AG09319 (cell line): ENCODE measurements at places on chromosomes 13 and 19.

DNA sequence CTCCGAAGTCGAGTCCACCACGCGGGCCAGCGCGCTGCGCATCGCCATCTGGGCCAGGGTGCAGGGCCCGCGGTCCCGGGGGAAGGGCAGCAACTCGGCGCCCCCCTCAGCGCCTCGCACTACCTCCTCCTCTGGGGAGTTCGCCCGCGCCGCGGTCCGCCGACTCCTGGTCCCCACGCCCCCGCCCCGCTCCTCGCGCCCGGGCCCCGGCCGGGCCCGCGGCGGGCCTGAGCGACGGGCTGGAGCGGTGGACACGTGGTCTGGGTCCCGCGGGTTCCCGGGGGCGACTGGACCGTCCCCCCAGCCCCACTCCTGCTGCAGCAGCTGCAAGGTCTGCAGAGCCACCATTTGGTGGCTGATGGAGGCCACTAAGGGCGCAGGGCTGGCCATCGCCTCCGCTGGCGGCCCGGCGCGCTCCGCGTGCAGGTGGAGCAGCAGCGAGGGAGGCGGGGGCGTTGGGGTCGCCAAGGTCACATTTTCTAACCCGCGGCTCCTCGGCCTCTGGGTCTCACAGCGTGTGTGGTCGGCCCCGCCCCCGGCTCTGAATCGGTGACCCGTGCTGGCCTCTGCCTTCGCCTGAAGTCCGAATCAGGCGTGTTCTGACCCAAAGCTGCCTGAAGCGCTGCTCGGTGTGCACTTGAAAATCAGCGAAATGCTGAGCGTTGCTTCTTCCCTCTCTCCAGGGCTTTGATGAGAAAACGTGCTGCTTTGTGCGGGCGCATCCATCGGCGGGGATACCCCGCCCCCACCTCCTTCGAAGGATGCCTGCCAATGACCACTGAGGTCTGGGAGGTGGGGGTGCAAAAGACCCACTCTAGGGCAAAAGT is at the start of gene DLEU7:
Gene DLEU7 (minus strand): TSS at position 436 of the 827 bp plus-strand sequence. CDS start 46 bp downstream, at position 390.
- no peak for DNase-seq

GRCh38 chr13:66036024-66036614 is 1194.0 kb downstream of the PCDH9 start:
- DNase-seq: no peak

DNA sequence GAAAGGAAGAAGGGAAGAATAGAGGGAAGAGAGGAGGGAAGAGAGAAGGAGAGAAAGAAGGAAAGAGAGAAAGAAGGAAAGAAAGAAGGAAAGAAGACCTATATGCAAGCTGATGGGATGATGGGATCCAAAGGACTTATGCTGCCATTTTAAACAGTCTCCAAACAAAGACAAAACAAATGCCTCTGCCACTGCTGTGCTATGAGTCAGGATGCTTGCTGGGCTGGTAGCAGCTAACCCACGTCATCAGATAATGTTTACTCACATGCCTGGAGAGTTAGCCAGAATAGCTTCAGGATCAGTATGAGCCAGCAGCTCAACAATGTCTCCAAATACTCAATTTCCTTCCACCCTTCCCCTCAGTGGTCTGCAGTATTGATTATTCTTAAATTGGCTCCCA is 12.0 kb upstream of the ZNF274 start:
- DNase-seq: no peak

DNA sequence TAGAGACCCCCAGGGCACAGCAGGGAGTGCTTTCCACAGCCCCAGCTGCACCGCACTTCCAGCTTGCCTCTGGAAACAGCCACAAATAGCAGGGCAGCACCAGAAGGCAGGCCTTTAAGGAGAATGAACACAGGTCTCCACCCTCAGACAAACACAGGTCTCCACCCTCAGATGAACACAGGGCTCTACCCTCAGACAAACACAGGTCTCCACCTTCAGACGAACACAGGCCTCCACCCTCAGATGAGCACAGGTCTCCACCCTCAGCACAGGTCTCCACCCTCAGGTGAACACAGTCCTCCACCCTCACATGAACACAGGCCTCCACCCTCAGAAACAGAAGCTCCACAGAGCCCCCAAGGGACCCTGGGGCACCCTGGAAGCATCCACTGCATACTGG is 51.7 kb downstream of the C1QTNF9 start:
- no peak for DNase-seq

DNA sequence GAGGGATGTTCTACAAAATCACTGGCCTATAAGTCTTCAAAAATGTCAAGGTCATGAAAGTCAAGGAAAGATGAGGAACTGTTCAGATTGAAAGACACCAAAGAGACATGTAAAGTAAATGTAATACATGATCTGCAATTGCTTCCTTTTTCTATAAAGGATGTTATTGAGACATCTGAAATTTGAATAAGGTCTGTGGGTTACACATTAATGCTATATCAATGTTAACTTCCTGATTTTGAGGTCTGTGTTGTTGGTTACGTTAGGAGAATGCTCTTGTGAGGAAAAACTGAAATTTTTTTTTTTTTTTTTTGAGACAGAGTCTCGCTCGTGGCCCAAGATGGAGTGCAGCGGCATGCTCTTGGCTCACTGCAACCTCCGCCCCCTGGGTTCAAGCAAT is 197.4 kb downstream of the RGCC start:
- DNase-seq: no peak

DNA sequence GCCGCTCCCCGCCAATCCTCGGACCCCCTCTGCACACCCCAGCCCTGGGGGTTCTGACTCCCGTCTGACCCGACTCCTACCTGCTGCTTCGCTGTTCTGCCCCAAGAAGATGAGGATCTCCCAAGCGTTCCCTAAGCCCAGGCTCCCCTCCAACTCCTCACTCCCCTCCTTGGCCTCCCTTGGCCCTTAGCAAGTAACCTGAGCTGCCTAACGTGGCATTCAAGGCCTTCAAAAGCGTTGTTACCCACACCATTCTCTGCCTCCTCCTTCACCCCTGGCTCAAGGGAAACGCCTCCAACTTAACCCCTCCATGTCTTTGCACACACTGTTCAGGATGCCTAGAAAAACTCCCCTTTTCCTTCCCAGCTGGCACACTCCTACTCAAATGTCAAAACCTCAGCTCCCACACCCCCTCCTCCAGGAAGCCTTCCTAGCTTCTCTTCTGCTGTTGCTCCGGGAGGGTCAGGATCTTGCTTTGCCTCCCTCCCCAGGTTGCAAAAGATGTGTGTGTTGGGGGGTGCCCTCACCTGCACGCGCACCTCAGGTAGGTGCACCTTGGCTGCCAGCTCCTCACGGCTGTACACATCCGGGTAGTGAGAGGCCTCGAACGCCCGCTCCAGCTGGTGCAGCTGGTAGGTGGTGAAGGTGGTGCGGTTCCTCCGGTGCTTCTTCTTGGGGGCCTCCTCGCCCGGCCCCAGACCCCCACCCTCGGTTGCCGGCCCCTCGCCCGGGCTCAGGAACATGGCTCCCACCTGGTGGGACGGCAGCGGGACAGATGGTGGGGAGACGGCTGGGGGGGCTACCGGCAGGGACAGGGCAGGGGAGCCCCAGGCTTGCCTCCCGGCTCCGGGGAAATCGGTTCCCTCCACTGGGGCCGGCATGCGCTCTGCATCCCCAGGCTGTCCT is 775 bp downstream of the RAX2 start:
- DNase-seq: no peak

DNA sequence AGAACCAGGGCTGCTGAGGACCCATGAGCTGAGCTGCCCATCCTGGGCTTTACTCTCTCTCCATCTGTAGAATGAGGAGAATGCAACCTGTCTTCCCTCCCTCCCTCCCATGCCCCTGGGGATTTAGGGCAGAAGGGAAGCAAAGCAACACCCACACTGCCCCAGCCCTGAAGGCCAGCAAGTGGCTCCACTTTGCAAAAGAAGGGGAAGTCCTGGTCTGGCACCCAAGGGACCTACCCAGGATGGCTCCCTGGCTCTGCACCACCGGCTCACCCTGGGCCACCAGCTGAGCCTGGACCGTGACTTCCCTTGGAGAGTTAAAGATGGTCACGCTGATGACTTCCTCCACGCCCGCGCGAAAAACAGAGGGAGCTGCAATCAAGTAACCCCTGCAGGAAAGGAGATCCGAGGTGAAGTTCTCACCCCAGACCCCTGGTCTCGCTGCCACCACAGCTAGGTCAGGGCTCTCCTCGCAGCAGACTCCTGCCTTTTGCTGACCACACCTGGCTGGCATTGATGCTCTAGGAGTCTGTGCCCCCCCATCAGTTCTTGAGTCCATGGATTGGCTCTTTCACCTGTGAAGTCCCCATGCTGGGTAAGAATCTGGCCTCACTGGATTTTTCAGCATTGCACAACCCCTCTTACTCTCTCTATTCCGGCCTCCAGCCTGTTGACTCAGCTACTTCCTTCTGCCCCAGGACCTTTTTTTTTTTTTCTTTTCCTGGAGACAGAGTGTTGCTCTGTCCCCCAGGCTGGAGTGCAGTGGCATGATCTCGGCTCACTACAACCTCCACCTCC is 4.6 kb downstream of the CPAMD8 start:
- DNase-seq: no peak

GRCh38 chr19:16293118-16294091 is 31.2 kb upstream of the KLF2 start:
- peak; percentile 93 for DNase-seq

GRCh38 chr19:33298146-33298911 is 4.0 kb downstream of the CEBPA start:
- DNase-seq: no peak

- no peak for DNase-seq
These were observed 14.7 kb downstream of the CCDC169 start for GRCh38 chr13:36282821-36283432.

- no peak for DNase-seq
These were observed 3.2 kb downstream of the SERPINE3 start for GRCh38 chr13:51342706-51343105.

- peak; percentile 18 for DNase-seq
These were observed 214.0 kb downstream of the ENOX1 start for GRCh38 chr13:43572656-43573360.

DNA sequence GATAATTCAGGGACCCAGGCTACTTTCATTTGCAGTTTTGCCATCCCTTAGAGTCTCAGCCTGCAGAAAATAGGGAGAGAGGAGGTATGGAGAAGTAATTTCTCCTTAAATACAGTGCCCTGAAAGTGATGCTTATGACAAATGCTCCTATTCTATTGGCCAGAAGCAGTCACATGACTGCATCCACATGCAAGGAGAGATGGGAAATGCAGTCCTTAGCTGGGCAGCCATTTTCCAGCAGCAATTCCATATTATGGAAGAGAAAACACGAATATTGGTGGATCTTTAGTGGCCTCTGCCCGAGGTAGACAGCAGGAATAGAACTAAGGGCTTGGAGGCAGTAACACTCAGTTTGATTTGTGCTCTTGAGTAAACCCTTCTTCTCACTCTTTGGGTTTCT is 39.4 kb downstream of the VAV1 start:
- DNase-seq: peak; percentile 16

DNA sequence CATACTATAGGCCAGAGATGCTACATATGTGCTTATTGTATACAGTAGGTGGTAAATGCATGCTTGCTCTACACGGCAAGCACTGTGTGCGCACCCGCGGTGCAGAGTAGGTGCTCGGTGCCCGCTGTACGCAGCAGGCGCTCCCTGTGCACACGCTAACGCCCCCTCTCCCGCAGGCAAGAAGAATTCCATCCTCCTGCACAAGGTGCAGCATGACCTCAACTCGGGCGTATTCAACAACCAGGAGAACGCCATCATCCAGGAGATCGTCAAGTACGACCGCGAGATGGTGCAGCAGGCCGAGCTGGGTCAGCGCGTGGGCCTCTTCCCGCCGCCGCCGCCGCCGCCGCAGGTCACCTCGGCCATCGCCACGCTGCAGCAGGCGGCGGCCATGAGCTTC is 17.7 kb downstream of the POLRMT start:
- DNase-seq: no peak

GRCh38 chr13:48527955-48528354 is 4.9 kb downstream of the RCBTB2 start:
- no peak for DNase-seq

GRCh38 chr13:24473686-24474085 is 38.9 kb downstream of the PARP4 start:
- DNase-seq: no peak

DNA sequence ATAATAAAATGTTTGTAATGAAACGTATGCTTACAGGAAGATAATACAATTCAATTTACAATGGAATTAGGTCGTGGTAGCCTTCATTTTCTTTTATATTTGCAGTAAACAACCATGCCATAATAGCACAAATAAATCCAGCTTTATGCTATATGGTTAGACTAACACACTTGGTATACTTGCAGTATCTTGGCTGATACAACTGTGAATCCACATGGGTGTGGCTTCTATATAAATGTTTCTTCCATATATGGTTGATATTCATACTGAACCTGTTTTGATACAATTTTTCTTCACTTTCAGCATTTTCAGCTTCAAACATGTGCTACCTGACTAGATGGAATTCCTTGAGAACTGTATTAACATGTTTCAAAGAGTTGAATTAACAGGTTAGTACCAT is 20.4 kb upstream of the SPRY2 start:
- no peak for DNase-seq

DNA sequence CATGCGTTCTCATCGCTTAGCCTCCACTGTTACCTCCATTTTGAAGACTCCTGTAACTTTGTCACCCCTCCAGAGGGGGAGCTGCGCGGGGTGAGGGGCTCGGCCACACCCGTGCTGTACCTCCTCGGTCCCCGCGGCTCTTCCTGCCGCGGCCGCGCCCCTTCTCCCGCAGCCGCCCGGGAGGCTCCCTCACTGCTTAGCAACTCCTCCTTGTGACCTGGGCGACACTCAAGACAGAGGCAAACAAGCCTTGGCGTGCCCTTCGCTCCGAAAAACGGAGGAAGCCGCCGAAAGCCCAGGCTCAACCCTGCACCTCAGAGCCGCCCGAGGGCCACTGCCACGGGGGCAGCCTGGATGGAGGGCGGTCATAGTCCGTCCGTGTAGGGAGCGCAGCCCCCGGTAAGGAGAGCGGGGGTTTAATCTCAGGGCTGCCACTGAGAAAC is 494.3 kb downstream of the FOXO1 start:
- DNase-seq: no peak

- DNase-seq: no peak
These were observed 58.3 kb upstream of the ZNF507 start for GRCh38 chr19:32287086-32287485.
